Activated CD8-positive, alpha-beta memory T cell treated with anti-CD3 and anti-CD28 coated beads for 1 hour (primary cell): ENCODE measurements at places on chromosomes 4 and X.

GRCh38 chr4:105934386-105934785 is 39.1 kb downstream of the NPNT start:
- no peak for DNase-seq

GRCh38 chr4:90486346-90486745 is 359.2 kb downstream of the CCSER1 start:
- DNase-seq: no peak

DNA sequence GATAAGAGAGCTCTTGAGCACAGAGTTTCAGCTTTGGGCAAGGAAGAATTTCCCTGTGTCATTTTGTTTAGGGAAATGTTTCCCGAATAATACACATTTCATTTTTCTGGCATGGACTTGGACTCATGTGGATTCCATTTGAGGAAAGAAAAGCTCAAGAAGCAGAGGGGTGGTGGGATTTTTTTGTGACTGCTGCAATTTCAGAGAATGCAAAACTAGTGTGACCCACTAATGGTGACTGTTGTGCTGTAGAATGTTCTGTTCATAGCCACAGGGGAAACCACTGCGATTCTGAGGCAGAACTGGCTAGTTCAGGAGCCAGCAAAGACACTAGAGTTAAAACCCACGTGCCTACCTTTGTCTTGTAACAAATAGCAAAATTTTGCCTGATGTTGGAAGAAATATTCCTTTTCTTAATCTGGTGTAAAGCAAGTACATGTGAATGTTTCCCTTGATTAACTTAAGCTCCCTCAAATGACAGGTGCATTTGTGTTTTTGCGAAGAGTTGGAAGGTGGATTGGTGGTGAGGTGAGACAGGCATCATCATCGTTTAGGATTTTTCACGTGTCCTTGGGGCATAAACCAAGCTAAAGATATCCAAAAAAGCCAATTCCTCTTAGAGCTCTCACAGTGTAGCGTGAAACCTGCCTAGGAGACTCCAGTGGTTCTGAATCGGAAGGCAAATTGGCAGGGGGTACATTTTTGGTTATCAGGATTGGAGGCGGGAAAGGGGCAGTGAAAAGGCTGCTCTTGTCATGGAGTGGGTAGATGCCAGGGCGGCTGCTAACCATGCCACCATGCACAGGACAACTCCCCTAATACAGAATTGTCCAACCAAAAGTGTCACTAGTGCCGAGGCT is 38.0 kb upstream of the FAM9C start:
- no peak for DNase-seq

GRCh38 chrX:41665686-41666085 is 23.1 kb upstream of the GPR34 start:
- no peak for DNase-seq

GRCh38 chr4:168070903-168071302 is 21.4 kb upstream of the ANXA10 start:
- no peak for DNase-seq

GRCh38 chrX:101415180-101416145 is 7.4 kb downstream of the HNRNPH2 start:
- DNase-seq: no peak

- no peak for DNase-seq
Measured at GRCh38 chr4:124415146-124415545, 297.4 kb downstream of the ANKRD50 start.

GRCh38 chrX:64977051-64977450 is 801 bp upstream of the ZC4H2 start:
- no peak for DNase-seq

DNA sequence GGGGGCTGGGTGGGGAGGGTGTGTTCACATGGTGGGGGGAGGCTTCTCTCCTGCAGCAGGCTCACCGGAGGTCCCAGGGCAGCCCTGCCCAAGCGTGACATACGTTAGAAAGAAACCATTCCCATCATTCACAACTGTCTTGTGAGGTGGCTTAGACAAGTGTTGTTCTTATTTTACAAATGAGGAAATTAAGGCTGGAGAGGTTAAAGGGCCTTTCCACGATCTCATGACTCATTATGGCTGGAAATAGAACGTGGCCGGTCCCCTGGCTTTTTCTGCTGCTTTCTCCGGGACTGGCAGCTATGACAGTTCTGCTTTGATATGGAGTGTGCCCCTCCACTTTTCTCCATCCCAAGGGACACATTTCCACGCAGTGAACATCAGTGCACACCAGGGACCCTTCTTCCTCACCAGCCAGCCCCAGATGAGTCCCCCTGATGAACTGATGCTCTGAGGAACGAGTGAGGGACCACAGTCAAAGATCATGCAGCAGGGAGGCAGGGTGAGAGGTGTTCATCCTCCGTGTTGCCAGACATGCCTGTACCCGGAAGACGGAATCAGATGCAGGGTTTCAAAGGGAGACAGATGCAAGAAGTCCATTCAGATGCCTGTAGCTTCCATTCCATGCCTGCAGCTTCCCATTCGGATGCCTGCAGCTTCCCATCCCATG is 64.0 kb upstream of the ACSL1 start:
- no peak for DNase-seq

- DNase-seq: no peak
Measured at GRCh38 chr4:21893136-21893535, 55.4 kb downstream of the KCNIP4 start.

DNA sequence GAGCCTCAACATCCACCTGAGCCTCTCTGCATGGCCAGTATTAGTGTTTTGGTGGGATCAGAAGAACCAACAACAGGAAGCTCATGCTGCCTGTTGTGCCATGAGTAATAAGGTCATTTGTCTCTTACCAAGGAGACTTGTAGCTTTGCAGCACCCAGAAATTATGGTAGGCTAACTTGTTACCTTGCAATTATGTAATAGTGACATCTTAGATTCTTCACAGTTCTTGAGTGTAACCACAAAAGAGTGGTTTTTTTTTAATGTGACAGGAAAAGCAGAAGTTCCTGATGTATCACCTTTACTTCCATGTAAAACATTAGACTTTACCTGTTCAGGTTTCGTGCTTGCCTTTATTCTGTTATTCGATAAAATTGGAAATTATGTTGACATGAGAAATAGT is 263.9 kb upstream of the CXXC4 start:
- DNase-seq: no peak

GRCh38 chr4:132955146-132955545 is 193.9 kb upstream of the PCDH10 start:
- no peak for DNase-seq

DNA sequence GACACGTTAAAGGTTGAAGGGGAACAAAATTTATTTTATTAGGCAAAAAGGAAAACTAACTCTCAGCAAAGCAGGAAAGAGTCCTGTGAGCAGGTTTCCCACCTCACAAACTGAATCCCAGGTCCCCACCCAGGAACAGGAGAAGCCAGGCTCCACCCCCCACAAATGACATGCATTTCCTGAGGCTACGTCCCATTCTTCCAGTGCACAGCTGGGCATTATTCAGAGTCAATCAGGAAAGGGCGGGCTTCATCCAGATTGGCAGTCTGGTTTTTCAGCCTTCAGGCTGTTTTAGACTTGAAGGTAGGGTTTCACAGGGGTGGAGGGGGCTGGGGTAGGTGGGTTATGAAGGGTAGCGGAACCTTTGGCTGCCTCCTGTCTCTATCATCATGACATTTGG is 11.9 kb upstream of the ASIC5 start:
- DNase-seq: no peak

DNA sequence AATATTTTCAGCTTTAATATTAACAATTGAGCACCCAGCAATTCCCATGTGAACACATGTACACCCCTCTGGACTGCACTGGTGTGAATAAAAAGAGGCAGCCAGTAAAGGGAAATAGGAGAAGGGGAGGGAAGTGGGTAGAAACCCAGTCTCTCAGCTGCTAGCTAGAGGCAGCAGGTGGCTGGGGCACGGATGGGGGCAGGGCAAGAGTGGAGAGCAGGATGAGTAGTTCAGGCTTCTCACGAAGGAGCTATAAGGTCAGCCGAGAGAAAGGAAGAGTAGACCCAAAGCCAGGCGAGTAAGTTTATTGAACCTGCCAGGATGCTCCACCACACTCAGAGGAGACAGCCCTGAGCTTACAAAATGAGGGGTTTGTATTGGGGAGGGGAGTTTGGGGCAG is 184.8 kb upstream of the MTMR8 start:
- DNase-seq: no peak

DNA sequence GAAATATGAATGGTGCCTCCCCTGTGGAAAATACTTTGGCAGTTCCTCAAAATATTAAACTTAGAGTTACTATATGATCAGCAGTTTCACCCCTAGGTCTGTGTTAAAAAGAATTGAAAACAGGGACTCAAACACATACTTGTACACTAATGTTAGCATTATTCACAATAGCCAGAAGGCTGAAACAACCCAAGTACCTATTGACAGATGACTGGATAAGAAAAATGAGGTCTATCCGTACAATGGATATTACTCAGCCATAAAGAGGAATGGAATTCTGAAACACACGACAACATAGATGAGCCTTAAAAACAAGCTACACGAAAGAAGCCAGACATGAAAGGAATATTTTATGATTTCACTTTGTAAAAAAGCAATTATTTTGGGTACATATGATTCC is 54.9 kb downstream of the PGRMC2 start:
- no peak for DNase-seq

DNA sequence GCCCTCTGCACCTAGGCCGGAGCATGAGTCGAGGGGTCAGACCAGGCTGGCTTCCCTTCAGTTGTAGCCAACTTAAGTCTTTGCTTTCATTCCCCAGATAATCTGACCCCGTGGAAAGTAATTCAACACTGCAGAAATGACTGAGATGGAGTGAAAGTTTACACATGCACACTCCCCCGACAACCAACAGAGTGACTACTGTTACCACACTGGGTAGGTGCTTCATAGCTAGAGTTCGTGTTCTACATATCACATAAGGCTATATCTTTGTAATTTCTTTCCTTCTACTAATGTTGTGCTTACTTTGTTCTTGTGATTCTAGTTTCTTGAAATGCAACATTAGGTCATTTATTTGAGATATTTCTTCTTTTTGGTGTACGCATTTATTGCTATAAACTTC is 7.2 kb upstream of the CTAG2 start:
- DNase-seq: no peak

- no peak for DNase-seq
Measured at GRCh38 chr4:76758290-76758882, 139.6 kb downstream of the SOWAHB start.

DNA sequence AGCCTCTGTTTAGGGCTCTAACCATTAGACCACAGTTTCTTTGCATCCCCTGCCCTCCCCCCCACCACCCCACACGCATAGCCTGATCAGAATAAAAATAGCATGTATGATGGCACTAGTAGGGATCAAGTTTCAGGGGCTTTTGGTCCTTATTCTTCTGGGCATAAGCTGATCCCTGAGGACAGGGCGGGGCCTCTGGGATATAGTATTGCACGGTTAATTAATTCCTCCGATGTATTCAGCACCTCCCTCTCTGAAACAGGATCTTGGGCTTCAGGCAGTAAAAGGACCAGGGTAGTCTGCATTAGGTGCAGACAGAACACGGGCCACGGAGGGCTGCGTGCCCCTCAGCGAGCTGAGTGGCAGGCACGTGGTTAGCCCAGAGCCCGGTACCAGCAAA is 57.1 kb downstream of the ELF4 start:
- DNase-seq: no peak

- no peak for DNase-seq
Measured at GRCh38 chr4:153538487-153539357, 72.6 kb downstream of the TMEM131L start.

GRCh38 chr4:185344743-185345538 is 50.8 kb downstream of the LRP2BP start:
- no peak for DNase-seq

GRCh38 chr4:106473515-106473914 is 104.9 kb upstream of the GIMD1 start:
- no peak for DNase-seq

DNA sequence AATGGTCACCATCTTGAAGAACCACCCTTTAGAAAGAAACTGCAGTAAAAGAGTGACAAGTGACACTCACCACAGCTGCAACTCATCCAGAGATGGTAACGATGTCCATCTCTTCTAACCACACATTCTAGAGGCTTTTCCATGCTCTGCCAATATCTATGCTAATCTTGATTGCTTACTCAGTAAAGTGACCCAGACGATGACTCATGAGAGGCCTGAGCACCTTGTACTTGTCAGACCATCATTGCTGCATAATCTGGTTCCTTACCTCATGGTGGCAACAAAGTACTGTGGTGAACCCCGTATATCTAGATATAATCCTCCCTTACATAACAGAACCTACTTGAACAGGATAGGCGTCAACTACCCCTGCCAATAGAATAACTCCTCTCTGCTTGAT is 75.6 kb downstream of the CCNG2 start:
- no peak for DNase-seq

- DNase-seq: no peak
Measured at GRCh38 chr4:74640111-74640903, 154.0 kb downstream of the BTC start.

DNA sequence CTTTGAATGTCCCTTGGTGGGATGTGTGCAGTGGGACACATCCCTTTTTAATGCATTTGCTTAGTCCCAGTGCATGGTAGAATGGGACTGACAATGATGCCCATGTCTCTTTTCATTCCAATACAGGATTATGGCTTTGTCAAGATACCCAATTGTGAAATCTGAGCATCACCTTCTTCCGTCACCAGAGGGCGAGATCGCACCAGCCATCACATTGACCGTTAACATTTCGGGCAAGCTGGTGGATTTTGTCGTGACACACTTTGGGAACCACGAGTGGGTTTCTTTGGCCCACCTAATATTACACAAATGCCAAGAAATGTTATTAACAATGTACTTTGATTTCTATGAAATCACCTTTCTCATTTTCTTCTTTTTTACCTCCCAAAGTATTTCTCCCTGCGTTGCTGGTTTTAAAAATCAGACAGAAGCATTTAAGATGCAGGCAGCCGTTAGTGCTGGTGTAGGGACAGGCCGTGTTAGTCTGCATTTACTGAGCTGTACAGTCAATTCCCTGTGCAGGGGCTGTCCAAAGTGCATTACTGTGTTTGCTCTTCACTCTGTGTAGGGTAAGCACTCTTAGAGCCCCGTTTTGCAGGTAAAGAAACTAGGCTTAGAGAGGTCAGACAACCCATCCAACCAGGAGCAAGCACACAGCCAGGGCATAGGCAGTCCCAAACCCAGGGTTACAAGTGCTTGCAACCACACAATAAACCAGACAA is 46.5 kb downstream of the CWH43 start:
- no peak for DNase-seq

DNA sequence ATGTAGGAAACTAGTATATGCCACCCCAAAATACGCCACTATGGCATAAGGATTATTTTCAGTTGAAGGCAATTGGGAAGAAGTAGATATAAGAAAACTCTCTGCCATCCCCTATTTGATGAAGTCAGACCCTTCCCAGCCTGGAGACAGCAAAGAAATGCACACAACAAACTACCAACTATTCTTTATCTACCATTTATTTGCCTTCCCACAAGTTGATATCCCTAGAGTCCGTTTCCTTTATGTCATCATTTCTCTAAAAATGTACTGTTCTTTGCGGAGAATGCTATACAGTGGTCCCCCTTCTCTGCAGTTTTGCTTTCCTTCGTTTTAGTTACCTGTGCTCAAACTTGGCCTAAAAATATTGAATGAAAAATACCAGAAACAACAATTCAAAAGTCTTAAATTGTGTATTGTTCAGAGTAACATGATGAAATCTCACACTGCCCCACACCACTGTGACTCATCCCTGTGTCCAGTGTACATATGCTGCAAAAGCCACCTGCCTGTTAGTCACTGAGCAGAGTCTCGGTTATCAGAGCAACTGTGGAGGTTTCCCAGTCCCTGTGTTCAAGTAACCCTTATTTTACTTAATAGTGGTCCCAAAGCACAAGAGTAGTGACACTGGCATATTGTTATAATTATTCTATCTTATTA is 152.3 kb downstream of the WDFY3 start:
- no peak for DNase-seq

- DNase-seq: no peak
Measured at GRCh38 chrX:40207626-40208025, 109.9 kb upstream of the BCOR start.

- no peak for DNase-seq
Measured at GRCh38 chr4:155609455-155610059, 57.1 kb upstream of the GUCY1A1 start.
